ENCODE measurements at places on chromosomes 1 and 21. TPM values are rescaled to one million over a fixed set of nuclear protein-coding genes. Genes with fewer than 3 reads are reported as not detected.

SAMD13 gene
- total RNA-seq, result not detected

RPAP2 gene
- total RNA-seq, result 34.7 TPM

GPR89A gene
- 24.1 TPM for total RNA-seq

OR2M3 gene
- total RNA-seq, result not detected

CELA2A gene
- total RNA-seq, result 0.53 TPM

FAM151A gene
- total RNA-seq, result not detected

ANGPTL1 gene
- not detected for total RNA-seq

DNA sequence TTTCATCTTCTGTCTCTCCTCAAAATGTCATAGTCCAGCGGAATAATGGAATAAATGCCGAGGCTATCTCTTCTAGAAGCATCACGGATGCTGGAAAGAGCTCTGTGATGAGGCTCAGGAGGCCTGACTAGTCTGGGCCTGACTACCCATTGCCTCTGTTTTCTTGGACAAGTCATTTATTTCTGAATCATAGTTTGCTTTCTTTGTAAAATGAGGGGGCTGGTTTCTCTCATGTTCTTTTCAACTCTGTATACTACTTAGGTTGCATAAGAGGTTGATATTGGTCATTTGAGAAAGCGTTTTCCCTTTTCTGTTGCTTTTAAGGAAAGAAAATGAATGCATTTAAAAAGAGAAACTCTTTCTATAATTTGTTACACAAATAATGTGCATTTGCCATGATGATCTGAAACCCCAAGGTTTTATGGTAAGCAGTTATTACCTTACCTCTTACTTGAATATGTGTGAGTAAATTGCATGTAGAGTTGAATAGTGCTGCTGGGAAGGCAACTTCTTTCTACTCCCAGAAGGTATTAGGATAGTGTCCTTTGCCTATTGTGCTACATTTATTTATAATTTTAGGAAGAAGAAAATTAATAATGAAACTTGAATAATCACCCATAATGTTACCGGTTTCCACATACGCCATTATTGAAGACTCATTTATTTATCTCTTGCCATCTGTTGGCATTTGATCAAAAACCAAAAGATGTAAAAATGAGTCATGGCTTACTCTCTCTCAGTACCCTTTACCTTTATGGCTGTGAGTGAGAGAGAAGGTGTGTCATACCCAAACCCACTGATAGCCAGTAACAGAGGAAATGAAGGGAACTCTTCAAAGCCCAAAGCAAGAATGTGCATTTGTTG, 179.1 kb downstream of the FASLG start:
- DNase-seq, result no peak

DNA sequence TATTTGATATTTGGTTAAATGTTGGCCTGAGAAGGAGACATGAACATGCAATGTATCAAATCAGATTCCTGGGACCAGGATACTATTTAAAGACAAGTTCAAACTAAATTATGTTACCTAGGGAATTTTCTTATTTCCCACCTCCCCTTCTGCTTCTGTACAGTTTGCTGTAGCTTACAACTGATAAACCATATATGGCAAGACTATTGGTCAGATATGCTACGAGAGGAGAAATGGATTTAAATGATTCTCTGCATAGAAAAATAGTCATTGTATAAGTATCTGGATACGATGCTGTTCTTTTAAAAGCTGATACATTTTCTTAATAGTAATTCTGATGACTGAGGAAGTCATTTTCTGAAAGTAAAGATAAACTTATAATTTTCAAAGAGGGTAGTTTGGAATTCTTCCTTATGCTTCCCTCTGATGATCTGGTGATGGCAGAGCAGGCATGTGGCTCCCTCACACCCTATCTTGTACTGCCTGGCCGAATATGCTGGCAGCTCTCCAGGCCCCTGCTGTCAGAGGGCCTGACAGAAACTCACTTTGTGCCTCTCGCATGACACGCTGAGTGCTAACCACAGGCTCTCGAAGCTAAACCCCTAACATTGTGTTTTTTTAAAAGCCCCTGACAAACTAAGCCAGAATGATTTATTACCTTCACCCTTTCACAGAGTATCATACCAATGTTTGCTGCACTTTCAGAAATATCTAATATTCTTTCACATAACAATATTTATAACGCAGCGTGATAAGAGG, 19.4 kb downstream of the RRP15 start:
- no peak for DNase-seq

GRCh38 chr1:67791686-67792085, 41.6 kb downstream of the GNG12 start:
- no peak for DNase-seq

DNA sequence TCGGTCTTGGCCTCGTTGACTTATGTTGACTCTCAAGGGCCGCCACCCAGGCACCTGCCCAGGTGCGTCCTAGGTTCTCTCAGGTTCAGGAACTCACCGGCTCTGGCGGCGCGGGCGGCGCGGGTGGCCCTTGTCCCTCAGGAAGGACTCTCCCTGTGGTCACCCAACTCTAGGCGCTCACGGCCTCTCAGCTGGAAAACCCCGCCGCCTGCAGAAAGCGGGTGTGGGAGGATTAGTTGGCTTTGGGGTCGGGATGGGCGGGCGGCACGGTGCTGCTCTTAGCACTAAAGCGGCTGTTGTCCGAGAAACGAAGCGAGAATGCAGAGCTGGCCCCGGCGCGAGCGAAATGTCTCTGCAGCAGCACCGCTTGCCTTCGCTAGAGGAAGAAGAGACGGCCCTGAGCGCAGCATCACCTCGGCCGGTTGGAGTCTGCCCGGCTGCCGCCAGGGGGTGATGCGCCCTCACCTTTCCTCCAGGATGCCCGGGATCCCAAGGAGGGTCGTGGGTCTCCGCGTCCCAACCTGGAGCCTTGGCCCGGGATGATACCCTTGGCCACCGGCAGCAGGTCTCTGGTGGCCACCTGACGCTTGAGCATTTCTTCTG, 8.1 kb upstream of the TADA1 start:
- peak; percentile 13 for DNase-seq

GRCh38 chr1:217561446-217561845, 69.4 kb downstream of the GPATCH2 start:
- DNase-seq, result no peak

GRCh38 chr1:45097944-45098343, 85.9 kb downstream of the UROD start:
- DNase-seq, result no peak

DNA sequence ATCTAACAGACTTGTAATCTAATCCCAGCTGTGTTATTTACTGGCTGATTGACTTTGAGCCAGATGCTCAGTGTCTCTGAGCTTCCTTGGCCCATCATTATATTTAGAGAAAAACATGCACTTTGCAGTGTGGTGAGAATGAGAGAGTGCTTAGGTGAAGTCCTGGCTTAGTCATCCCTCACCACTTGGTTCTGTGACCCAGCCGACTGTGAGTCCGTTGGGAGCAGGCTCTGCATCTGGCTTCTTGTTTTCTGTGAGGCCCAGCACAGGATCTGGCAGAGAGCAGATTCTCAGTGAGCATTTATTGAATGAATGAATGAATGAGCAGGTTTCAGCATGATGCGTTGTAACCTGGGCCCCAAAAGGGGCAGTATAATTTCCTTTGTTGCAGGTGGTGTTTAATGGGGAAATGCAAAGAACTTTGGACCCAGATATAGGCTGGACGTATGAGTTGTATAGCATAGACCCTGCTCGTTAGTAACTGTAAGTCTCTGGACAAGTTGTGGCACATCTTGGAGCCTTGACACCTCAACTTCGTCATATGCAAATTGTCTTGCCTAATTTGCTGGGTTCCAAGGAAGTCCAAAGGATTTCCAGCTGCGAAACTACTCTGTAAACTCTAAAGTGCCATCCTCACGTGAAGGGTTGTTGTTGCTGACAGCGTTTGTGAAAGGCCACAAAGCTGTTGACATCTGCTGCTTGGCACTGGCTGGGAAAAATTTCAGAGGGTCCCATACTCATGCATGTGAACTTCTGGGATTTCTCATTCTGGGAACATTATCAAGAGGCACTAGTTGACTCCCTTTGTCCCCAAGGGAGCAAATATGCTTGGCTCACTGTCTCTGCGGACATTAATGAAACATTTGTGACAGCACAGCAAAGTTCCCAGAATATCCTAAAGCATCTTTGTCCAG, 138.8 kb upstream of the USP24 start:
- DNase-seq, result no peak

- DNase-seq, result no peak
These were observed 14.0 kb downstream of the KDF1 start for GRCh38 chr1:26946270-26946669.

- no peak for DNase-seq
These were observed 35.0 kb downstream of the INAVA start for GRCh38 chr1:200929530-200930278.

DNA sequence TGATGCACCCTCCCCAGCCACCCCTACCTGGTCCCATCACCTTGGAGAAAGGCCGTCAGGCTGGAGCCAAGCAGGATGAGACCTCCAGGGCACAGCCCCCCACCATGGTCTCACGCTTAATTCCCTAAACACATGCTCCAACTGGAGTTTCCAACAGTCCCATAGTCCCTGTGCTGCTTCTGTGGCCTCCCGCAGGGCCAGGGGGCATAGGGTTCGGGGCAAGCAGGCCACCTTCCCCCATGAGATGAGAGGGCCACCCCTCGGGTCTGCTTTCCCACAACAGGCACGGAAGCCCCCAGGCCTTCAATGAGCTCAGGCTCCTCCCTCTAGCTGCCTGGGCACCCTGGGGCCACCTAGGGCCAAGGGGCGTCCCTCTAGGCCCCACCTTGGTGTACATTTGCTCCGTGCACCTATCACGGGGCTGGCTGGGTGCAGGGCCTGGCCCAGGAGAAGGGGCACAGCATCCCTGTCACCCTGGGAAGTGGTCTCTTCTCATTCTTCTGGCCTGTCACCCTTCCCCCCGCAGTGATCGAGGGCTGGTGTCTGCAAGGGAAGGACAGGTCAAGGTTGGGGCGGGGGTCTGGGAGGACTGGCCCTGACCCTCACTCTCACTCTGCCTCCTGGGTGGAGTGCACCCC, 42.4 kb downstream of the TRIM11 start:
- DNase-seq, result no peak

- no peak for DNase-seq
These were observed 23.7 kb upstream of the DAB1 start for GRCh38 chr1:57447551-57447950.

DNA sequence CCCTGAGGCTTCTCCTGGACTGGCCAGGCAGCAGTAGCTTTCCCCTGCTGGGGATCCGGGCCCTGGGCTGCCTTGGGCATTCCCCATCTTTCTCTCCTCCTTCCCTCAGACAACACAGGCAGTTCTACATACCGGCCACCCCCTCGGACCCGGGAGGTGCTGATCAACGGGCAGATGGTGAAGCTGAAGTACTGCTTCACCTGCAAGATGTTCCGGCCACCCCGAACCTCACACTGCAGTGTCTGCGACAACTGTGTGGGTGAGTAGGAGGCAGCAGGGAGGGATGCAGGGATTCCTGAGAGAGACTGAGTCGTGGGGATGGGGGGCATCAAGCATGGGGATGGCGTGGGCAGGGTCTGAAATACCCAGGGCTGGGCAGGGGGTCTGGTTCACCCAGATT, 14.4 kb upstream of the SFN start:
- no peak for DNase-seq
